ENCODE measurements at places on chromosomes 4 and X.

DNA sequence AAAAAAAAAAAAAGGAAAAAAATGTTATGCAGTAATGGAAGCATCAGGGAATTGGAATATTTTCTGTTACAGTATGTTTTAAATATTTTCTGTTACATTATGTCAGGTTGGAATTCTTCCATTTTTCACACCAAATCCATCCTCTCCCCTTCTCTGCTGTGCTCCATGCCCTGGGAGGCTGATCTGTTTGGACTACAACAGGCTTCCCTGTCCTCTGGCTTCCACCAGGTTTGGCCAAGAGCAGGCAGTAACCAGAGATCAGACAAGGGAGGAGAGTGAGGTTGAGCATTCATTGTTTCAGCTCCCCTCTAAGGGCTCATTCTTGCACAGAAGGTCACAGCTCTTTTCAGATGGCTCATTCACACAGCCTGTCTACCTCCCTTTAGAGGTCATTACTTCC, 11.7 kb upstream of the TMEM184C start:
- DNase-seq: no peak

DNA sequence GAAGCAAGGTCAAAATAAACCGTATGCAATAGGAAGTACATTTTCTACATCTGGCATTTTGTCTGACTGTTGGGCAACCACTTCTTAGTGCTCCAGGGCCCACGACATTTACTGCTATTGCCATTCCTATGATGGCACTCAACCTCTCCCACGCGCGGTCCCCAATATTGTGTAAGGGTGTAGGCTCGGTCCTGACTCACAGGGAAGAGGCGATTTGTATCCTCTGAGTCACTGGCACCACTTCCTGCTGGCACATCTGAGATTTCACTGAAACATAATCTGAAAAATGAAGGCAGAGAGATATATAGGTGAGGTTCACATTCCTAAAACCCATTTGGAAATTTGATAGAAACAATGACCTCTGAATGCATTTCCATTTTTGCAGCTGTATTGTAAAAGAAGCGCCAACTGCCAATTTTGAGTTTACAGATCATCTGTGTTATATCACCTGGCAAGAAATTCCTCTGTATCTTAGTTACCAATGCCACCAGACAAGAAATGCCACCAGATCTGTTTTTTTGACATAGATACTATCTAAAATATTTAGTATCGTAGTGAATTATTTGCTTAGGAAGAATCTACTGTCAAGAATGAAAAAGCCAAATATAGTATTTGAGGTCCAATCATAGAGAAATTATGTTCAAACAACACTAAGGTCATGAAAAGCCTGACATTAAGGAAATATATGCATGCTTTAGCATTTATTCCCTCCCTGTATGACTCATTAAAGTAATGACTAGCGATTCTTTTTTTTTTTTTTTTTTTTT, 9.8 kb downstream of the EREG start:
- DNase-seq: no peak

- DNase-seq: no peak
These were observed 29.7 kb downstream of the EREG start for GRCh38 chr4:74394476-74395136.

- no peak for DNase-seq
These were observed 54.8 kb downstream of the TBL1X start for GRCh38 chrX:9519546-9520216.

- no peak for DNase-seq
These were observed 354.1 kb downstream of the GPM6A start for GRCh38 chr4:175457956-175458355.

DNA sequence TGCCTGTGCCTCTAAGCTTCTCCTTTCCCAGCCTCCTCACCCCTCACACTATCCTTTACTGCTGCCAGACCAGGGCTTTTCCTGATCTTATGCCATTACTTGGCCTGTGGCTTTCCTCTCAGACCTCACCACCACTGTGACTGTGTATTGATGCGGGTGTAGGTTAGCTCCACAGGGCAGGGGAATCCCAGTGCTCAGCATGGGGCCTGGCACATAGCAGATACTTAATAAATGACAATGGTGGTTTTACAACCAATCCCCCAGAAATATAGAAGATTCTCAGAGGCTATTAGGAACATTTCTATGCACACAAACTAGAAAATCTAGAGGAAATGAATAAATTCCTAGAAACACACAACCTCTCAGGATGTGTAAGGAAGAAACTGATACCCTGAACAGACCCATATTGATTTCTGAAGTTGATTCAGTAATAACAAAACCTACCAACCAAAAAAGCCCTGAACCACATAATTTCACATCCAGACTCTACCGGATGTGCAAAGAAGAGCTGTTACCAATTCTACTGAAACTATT, 129.6 kb upstream of the QRFPR start:
- no peak for DNase-seq

DNA sequence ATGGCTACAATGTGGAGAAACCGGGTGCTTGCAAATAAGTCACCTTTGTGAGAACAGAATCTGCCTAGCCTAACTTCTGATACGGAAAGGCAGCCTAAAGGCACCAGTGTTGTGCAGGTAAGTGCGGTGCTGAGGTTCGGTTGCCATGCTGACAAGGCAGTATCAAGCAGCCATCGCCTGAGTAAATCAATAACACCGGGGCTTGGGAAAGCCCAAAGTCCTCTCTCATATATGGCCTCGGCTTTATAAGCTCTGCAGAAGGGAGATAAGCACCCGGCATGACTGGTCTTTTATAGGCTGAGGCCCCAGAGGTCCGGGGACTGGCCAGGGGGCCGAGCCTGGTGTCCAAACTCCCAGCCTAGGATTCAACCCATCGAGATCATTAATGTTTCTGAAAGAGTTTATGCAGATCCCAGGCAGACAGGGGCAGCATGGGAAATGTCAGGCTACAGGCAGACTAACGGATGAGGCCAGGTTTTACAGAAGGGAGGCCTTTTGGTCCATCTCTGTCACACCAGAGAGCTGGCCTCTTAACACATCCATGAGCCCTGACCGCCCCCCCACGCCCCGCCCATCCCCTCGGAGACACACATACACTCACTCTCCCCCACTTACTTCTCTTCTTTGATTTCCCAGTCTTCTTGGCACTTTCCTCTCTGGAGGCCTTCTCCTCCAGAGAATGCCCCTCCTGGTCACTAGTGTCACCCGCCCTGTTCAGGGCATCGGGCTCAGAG, 38.5 kb downstream of the ELF4 start:
- no peak for DNase-seq

GRCh38 chrX:94854251-94854650, 1180.2 kb downstream of the FAM133A start:
- no peak for DNase-seq

DNA sequence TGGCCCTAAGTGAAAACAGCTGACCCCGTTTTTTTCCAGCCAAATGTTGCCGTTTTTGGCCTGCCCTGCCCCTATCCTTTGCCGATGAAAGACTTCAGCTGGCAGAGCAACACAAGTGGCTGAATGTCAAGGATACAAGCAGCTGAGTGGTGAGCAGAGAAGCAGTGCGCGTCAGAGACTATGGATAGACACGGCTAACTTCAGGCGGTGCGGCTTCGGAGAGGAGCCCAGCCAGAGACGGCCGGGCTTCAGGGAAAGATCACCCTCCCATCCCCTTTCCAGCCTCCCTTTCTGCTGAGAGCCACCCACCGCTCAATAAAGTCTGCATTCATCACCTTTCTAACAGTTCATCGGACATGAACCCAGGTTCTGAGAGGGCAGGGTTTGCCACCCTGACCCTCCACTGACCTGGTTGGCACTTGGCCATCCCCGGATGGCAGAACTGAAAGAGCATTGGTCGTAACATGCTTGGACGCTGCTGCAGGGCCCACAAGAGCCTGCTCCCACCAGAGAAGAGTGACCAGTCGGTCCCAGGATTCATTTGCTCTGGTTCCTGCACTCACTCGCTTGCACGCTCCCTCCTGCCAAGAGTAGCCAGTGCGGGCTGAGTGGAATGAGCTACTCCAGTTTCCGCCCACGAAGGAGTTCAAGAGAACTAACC, 125.8 kb downstream of the PPEF1 start:
- no peak for DNase-seq

DNA sequence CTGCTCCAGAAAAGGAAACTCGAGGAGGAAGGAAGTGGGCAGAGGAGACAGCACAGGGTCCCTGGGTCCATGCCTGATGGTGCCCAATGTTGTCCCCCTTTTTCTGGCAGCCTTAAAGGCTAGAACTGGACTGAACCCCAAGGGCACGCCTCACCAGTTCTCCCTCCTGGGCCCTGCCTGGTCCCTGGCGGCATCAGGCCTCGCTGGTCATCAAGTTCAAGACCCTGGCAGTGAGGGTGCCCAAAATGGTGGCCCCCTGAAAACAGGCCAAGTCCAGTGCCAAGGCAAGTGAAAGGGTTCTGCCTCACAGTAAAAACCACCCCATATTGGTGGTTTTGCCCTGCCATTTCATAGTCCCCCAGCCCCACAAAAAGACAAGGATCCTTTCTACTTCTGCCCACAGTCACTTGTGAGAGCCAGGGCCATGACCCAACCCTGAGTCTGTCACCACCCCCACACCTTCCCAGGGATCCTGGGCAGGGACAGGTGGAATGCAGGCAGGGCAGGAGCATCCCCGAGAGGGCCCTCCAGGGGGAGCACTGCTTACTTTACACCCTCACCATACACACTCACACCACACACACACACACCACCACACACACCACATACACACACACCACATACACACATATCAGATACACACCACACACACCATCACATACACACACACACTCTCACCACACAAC, 107.6 kb downstream of the DCTD start:
- no peak for DNase-seq

DNA sequence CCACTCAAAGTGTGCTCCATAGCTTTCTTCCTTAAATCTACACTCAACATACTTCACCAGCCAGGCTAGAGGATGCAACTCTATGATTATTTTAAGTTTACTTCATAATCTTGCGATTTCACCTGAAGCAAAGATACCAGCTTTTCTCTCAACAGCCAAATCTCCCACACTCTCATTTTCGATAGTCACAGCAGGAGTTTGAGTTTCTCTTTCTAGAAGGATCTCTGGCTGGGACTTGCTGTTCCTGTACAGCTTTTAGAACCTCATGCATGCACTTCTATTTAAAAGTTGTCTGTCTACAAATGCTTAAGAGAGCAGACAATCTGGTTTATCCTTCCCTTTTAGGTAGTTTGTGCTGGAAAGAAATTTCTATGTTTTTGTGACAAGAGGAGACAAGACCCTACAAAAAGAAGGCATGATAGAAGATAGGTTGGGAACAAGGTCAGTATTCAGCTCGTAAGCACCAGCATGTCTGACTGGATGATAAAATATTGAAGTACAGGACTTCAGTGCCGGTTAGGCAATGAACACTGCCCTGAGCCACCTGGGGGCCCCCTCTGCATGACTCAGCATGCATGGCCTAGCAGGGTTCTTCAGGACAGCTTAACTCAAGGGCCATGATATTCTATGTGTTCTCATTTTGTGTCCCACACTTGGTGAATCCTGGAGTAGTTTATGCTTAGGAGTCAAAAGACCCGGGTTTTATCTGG, 65.6 kb downstream of the ATXN3L start:
- DNase-seq: no peak

- DNase-seq: no peak
These were observed 491 bp downstream of the COL4A5 start for GRCh38 chrX:108439961-108440696.

DNA sequence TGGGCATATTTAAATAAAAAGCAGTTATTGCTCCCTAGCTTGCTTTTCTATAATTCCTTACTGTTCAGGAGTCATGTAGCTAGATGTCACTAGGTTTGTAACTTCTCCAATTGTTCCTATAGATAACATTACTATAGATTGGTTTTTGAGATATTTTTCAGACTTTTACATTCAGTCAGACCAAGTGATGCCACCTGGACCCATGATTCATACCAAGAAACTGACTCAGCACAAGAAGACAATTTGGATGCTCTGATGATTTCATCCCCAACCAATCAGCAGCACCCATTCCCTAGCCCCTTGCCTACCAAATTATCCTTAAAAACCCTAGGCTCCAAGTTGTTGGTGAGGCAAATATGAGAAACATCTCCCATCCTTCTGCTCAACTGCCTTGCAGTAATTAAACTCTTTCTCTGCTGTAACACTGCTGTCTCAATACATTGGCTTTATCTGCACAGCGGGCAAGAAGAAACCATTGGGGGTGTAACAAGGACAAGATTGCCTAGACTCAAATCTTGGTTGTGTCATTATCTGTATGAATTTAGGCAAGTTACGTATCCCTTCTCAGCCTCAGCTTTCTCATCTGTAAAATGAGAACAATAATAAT, 11.8 kb upstream of the NEIL3 start:
- DNase-seq: no peak

DNA sequence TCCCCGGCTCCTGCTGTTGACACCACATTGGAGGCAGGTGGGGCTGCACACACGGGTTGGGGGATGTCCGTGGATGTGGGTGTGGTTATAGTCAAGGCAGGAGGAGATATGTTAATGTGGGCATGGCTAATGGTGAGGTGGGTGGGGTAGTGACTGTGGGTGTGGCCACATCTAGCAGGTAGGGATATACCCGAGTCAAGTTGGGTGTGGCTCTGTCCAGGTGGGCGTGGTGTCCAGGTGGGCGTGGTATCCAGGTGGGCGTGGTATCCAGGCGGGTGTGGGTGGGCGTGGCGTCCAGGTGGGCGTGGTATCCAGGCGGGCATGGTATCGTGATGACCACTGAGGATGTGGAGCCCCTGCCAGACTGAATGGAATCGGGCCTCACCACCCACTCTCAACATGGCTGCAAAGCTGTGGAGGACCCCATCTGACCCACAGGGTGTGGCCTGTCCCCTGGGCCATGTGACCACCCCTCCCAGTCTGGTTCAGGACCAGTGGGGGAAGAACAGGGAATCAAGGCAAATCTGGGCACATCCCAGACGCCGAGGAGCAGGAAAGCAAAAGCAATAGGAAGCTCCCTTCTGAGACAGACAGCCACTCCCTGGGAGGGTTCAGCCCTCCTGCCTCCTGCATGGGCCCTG, 21.0 kb downstream of the MAN2B2 start:
- no peak for DNase-seq

- DNase-seq: no peak
These were observed 28.7 kb downstream of the CCNG2 start for GRCh38 chr4:77185686-77186085.

Measured in central memory CD4-positive, alpha-beta T cell (primary cell).